ENCODE measurements at places on chromosomes 13 and 19.
A peak's percentile ranks its signal among the peaks of the same experiment; 100 is the strongest.

- DNase-seq = peak; percentile 84
Observed at GRCh38 chr13:35699825-35700510, 223.5 kb upstream of the MAB21L1 start.

GRCh38 chr19:22545751-22546150, 88.4 kb upstream of the ZNF492 start:
- peak; percentile 28 for DNase-seq

DNA sequence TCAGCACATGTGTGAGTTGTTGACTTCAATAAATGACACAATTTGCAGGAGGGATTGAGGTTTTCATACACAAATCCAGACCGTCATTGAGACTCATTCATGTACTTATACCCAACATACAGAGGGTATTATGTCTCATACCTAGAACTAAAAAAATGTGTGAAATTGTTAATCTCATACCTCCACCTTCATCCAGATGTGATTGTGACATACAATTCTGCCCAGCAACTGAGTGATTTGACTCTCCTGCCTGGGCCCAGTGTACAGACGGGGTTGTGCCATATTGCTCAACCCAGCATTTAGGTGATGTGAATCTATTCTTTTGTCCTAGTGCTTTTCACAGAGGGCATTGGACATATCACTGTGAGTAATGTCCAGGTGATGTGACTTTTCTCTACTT, 12.6 kb upstream of the ZNF681 start:
- no peak for DNase-seq

DNA sequence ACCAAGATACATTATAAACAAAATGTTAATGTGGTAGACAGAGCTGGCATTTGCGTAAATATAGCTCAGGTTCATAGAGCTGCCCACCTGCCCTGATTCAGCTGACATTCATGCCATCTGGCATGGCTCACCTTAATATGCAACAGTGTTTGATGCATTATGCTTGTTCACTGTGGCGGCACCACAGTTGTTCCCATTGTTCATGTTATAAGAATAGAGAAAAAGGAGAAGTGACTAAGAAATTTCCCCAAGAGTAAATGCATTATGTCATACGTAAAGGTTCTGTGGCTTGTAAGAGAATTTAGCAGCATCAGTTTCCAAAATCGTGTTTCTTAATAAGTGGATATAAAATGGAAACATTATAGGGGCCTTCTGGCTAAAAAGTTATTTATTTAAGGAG, 4.5 kb downstream of the CCNA1 start:
- DNase-seq = no peak

GRCh38 chr19:39825531-39826076, 8.4 kb downstream of the DYRK1B start:
- peak; percentile 35 for DNase-seq

DNA sequence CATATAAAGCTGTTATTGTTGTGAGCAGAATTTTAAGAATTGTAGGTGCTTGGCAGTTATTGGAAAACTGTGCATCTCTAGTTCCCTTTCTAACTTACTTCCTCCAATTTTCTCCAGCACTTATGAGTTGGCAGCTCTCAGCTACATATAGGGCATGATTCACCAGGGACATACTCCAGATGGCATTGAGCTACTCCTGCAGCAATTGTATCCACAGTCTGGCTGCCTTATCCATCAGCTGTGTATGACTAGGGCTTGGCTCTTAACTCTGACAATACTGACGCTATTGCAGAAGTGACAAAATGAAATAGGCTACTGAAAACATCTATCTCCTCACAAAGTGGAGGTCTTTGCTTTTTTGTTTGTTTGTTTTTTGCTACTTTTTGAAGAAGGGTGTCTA, 276.7 kb downstream of the POU4F1 start:
- DNase-seq = no peak

DNA sequence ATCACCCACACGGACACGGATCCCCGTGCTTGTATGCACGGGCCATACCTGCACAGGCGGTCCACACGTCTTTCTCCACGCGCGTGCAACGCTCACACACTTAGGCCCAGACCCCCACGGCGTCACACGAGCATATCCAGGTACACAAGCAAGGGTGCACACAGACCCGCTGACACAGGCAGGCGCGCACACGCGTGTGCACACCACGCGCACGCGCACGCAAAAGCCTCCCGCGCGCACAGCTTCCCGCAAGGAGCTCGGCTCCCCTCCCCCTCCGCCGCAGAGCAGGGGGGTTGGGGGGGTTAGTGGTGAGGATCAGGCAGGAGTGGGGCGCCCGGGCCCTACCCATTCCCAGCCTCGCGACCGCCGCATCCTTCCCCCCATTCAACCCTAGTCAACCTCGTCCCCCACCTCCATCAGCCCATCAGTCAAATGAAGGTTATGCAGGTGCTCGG, 407 bp downstream of the RAB3A start:
- DNase-seq = no peak

DNA sequence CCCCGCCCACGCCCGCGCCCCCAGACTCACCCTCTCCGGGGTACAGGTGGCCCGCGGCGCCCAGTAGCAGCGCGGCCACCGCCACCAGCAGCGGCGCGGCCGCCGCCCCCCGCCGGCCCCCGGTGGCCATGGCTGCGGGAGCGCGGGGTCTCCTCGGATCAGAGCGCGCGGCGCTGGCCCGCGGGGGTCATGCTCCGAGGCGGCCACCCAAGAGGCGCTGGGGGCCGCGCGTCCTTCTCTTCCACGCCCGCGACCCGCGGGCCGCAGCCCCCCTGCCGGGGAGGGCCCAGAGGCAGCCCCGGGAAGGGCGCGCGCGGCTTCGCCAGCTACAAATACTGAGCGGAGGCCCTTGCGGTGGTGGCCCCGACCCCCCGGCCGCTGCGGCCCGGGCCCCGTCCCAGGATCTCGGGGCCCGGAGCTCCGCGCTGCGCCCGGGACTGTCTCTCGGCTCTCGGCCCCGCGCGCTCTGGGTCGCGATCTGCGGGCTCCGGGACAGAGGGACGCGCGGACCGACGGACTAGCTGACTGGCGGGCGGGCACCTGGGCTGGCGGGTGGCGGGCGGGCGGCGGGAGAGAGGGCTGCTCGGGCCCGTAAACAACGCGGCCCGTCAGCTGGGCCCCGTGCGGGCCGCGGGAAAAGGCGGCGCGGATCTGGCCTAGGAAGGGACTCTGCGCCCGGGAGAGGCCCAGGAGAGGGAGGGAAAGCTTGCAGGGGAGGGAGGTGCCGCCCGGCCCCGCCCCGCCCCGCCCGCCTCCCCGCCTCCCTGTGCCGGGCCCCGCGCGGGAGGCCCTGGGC, at the start of gene INSR:
INSR (minus strand) TSS at position 653 of the 796 bp plus-strand sequence; CDS start at position 130, 523 bp downstream.
- peak; percentile 95 for DNase-seq

DNA sequence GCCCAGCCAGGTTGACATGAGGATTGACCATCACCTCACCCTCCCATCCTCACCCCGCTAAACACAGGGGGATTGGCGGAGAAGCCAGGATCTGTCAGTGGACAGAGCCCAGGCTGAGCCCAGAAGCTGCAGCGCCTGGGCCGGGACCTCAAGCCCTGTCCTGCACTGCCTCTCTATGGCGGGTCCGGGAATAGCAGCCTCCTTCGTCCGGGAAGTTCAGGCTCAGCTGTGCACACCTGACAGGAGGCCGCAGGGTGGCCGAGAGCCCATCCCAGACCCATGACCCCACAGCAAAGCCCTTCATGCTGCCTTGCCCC, 67.8 kb downstream of the SPACA7 start:
- peak; percentile 76 for DNase-seq

- DNase-seq = no peak
Observed at GRCh38 chr13:23323946-23324709, 109.4 kb downstream of the SACS start.

GRCh38 chr13:47999973-48000372, 1.1 kb downstream of the SUCLA2 start:
- DNase-seq = no peak

DNA sequence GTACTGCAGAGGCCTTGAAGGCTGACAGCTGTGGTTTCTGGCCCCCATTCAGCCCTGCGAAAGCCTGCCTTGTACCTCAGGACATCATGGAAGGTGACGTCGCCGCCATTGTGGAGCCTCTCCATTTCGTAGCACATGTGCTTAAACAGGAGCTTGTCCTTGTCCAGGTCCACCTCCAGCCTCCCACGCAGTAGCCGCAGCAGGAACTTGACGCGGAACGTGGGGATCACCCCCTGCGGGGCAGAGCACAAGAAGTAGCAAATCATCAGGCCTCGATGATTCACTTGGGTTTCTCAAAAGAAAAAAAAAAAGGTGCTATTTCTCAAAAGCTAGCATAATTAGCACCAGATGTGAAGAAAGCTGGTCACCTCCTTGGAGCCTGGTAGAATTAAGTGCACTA, 351.0 kb downstream of the NALCN start:
- DNase-seq = no peak

GRCh38 chr13:26964278-26965250, 204.0 kb upstream of the GPR12 start:
- no peak for DNase-seq

GRCh38 chr13:76638882-76639281, 247.3 kb downstream of the KCTD12 start:
- DNase-seq = no peak

DNA sequence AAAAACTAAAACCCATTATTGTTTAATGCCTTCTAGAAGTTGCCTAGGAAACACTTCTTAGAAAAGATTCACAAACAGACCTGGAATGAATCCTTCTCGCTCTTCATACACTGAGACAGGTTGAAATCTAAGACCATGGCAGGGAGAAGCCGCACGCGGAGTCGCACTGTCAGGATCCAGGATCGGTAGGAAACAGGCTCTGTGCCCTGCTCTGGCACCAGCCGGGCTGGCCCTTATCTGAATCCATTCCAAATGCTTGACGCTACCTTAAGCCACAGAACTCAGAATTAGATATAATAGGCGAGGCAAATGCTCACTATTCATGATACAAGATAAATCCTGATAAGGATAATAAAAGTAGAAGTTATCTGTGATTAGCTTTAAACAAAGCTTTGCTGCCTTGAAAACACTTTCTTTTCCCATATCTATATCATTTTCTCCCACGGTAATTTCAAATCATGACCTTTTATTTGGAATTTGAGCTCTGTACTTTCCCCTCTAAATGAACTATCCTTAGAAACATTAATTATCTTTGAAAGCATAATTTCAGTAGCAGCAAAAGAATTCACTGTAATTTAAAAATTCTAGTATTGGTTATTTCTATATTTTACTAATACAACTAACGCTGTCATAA, 385.6 kb downstream of the IRS2 start:
- no peak for DNase-seq

DNA sequence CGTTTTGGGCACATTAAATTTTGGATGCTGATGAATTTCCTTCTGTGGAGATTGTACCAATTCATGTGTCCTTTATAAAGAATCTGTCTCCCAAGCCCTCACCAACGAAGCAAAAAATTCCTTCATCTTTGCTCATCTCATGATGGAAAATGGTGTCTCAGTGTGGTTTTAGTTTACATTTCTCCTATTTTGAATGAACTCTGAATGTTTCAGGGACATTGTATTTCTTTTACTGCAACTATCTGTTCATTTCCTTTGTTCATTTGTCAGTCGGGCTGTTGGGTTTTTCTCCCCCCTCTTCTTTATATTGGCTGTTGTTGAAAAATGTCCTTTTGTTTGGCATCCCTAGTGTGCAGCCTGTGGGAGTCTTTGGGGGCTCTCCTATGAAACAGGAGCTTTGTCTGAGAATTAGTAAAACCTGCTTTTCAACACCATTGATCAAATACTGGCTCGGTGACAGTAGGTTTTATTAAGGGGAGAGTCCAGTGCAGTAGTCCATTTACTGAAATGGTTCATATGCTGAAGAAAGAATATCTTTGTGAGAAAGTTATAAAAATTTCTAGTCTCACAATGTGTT, 91.3 kb upstream of the C1QTNF9B start:
- no peak for DNase-seq

- no peak for DNase-seq
Observed at GRCh38 chr19:16039545-16039944, 36.8 kb upstream of the TPM4 start.

DNA sequence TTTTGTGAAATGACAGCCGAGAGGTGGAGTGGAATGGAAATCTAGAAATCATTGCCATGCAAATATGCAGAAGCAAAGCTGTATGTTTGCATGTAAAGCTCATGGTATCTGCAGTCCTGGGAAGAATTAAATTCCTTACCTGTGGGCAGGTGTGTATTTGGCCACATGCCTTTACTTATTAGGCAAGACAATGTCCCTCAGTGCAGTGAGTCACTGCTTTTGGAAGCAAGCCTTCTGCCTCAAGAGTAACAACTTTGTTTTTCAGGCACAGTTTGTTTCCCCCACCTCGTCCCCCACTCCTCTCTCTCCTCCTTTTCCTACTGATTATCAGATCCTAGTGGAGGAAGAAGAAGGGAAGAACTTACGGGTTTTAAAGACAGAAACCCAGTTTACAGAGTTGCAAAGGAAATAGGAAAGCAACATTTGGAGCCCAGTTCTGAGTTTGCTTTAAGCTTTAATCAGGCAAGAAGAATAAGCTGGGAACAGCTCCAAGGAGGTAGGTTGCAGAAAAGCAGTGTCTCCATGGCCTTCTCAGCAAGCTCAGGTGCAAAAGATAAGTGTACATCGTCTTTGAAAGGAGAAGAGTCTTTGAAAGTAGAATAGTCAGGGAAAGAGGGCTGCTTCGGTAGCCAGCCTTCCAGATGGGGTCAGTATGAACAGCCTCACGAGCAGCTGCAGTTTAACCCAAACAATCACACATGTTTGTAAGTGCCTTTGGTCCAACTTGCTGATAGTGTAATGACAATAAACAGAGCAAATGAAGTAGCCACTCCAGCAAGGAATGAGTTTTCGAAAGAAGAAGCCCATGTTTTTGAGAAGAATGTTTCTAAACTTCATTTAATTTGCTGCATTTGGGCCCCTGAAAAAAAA, 190.1 kb downstream of the KLF5 start:
- DNase-seq = no peak

DNA sequence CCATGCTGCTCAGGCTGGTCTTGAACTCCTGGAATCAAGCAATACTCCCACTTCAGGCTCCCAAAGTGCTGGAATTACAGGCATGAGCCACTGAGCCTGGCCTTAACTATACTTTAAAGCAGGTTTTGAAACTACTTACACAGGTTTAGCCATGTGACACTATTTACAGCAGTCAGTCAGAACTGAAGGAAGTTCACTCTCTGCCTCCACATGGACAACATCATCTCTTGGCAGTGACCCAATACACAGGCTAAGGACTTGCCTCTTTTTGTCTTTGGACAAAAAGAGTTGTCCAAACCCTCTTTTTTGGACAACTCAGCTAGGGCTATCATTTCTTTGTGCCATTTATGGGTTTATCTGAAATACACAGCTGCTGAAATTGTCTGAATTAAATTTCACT, 89.0 kb upstream of the CLDN10 start:
- no peak for DNase-seq

- no peak for DNase-seq
Observed at GRCh38 chr13:23753458-23753857, 135.7 kb downstream of the MIPEP start.

- no peak for DNase-seq
Observed at GRCh38 chr13:73832128-73832588, 302.0 kb downstream of the KLF12 start.

All from femur (tissue), 1 donor.